ENCODE measurements at places on chromosomes 12 and 14.

GRCh38 chr14:49614196-49614595 is 6.2 kb downstream of the RPL36AL start:
- no peak for DNase-seq

DNA sequence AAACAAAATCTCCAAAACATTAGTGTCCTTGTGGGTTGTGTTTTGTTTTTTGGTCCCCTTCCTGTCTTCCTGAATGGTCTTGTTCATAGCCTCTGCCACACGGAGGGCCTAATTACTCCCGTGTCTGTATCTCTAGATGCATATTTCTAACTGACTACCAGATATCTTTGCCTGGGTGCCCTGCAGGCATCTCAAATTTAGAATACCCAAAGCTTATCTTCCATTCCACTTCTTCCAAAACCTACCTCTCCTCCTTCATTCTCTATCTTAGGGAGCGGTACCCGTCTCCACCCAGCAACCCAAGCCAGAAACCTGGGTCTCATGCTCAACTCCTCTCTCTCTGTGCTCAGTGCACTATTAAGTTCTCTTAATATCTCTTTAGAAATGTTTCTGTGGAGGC is 10.9 kb upstream of the METAP2 start:
- DNase-seq: no peak

- DNase-seq: no peak
Measured at GRCh38 chr12:111992464-111992863, 20.5 kb downstream of the TMEM116 start.

- DNase-seq: no peak
Measured at GRCh38 chr14:44791730-44792129, 170.0 kb downstream of the KLHL28 start.

DNA sequence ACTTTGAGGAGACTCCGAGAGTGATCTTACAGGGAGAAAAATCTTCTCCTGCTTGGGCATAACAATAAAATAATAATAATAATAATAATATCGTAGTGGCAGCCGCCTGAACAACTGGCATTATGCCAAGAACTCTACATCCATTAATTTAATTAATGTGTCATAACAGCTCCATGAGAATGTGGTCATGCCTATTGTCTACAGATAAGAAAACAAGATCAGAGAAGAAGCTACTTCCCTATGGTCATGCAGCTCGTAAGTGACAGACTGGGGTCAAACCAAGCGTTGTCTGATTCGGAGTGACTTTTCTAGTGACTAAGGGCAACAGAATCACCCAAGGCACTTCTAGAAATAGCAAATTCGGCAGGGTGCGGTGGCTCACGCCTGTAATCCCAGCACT is 11.7 kb downstream of the PROX2 start:
- DNase-seq: no peak
